Germinal center (tissue), 1 donor: ENCODE measurements at places on chromosomes 13 and 19.

DNA sequence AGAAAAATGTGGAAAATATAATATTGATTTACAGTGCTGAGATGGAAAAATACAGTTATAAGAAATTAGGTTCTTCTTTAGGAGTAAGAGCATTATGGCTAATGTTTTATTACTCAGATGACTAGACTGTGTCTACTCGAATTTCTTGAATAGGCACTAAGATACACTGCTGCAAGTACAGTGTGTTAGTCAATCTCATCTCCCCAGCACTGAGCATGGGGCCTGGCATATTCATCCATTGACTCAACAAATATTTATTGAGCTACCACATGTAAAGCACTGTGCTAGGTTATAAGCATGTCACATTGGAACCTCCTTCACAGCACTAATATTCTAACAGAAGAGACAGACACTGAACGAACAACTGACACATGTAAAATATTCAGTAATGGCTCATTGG is 242.5 kb upstream of the GPC6 start:
- DNase-seq = no peak

DNA sequence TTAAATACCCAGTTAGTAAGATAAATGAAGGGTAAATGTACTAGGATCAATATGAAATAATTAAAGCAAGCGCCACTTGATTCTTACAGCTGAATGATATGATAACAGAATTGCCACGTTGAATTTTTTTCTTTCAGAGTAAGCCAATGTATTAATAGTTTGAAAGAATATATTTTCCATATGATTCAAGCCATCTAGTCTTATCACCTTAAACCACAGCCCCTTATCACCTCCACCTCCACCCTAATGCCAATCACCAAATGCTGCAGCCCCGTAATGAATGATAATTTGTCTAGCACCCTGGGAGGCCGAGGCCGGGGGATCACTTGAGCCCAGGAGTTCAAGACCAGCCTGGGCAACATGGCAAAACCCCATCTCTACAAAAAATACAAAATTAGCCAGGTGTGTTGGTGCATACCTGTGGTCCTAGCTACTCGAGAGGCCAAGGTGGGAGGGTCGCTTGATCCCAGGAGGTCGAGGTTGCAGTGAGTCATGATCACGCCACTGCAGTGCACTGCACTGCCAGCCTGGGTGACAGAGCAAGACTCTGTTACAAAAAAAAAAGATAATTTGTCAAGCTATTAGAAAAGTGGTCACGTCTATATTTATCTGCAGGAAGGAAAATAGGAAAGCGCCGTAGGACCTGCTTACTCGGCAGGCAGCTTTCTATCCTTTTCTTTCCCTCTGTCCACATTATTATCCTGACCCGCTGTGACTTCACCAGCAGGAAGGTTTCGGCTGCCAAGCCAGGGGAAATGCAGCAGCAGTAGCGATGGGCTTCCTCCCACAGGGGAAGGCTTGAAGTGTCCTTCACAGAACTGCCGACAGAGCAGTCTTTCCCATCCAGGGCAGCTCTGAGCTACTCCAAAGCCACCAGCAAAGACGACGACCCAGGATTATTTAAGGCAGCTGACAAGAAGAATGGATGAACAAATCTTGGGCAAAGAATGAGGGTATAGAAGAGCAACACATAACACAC is 19.7 kb upstream of the CLN5 start:
- no peak for DNase-seq

DNA sequence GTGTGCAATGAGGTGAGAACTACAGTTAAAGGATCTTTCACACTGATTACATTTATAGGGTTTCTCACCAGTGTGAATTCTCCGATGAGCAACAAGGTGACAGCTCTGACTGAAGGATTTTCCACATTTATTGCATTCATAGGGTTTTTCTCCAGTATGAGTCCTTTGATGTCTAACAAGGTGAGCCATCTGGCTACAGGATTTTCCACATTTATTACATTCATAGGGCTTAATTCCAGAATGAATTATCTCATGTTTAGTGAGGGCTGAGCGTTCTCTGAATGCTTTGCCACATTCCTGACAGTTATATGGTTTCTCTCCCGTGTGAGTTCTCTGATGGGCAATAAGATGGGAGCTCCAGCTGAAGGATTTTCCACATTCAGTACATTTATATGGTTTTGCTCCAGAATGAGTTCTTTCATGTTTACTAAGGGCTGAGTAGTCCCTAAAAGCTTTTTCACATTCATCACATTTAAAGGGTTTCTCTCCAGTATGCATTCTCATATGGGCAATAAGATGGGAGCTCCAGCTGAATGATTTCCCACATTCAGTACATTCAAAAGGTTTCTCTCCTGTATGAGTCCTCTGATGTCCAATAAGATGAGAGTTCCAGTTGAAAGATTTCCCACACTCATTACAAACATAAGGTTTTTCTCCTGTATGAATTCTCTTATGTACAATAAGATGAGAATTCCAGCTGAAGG is 4.4 kb upstream of the C19orf18 start:
- no peak for DNase-seq

- DNase-seq = no peak
Observed at GRCh38 chr13:66513728-66514127, 716.4 kb downstream of the PCDH9 start.

- no peak for DNase-seq
Observed at GRCh38 chr19:35229601-35230000, 1.1 kb upstream of the FAM187B start.

DNA sequence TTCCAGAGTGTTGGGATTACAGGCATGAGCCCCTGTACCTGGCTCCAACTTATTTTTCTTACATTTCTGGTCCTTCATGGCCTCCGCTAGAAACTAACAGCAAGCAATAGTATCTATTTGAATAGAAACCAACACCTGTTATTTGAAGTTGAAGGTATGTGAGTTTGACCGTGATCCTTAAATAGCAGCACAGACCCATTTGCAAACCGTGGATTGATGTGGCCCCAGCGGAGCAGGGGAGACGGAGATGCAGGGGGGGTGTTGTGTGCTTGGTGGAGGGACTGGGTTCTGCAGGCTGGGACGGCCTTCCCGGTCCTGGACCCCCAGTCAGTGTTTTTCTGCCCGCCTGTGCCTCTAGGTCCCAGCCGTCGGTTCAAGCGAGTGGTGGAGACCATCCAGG is 16.9 kb downstream of the TMEM150B start:
- no peak for DNase-seq

DNA sequence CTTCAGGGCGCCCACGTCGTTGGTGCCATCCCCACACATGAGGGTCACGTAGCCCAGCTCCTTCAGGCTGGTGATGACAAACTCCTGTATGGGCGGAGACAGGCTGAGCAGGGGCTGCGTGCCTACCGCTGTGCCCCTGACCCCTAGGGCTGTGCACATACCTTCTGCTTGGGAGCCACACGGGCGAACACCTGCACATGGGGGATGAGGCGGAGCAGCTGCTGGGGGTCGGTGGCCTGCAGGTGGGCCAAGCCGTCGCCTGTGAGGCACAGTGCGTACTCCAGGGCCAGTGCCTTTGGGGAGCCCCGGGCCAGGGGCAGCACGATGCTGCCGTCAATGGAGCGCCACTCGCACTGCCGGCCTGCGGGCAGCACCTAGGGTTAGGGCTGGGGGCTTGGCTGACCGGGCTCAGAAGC is 6.1 kb upstream of the GMIP start:
- no peak for DNase-seq

GRCh38 chr13:78054157-78054556 is 135.5 kb upstream of the EDNRB start:
- DNase-seq = no peak

GRCh38 chr19:13717194-13717643 is 47.1 kb upstream of the MRI1 start:
- DNase-seq = no peak
